ENCODE measurements at places on chromosomes 2 and 18. TPM values are rescaled to one million over a fixed set of nuclear protein-coding genes. Genes with fewer than 3 reads are reported as not detected.
A peak's percentile ranks its signal among the peaks of the same experiment; 100 is the strongest.

ANKRD62 gene
- not detected for total RNA-seq

MPV17 gene
- 66.0 TPM for total RNA-seq

PIAS2 gene
- 21.8 TPM for total RNA-seq

MAPRE3 gene
- total RNA-seq: 14.3 TPM

CHRND gene
- total RNA-seq: not detected

GRB14 gene
- total RNA-seq: 24.3 TPM

UGT1A10 gene
- not detected for total RNA-seq

DNA sequence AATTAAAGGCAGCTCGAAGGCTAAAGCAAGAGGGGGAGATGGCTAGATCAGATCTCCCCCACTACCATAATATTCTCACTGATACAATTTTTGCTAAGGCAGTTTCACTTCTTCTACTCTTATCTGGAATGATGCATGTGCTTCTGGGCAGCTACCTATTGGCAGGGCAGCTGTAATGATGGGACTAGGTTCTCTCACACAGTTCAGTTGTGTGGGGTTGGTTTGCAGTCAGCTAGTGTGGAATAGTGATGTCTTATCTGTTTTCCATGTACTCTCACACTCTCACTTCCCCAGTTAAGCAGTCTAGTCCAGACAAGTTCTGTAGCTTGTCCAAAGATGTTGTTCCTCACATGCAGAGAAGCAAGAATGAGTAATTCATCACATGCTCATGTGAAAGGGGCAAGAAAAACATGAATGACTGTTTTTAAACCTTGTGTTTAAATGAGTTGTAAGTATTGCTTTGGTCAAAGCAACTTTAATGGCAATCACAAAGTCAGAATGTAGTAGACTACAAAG, 836.1 kb downstream of the CBLN2 start:
- no peaks in the 10 kb centered on the region for H3K4me1 ChIP-seq
- H3K27me3 ChIP-seq: no peaks in the 10 kb centered on the region
- no peak overlapping the region for H3K27ac ChIP-seq
- no peak overlapping the region for H3K4me3 ChIP-seq
- no peaks in the 10 kb centered on the region for H3K36me3 ChIP-seq

GRCh38 chr2:138621139-138621538, 119.6 kb downstream of the SPOPL start:
- H3K4me1 ChIP-seq: no peaks in the 10 kb centered on the region
- H3K4me3 ChIP-seq: no peak overlapping the region
- H3K36me3 ChIP-seq: no peaks in the 10 kb centered on the region

GRCh38 chr2:26550276-26551015, 72.5 kb upstream of the OTOF start:
- H3K4me3 ChIP-seq: no peak overlapping the region
- H3K36me3 ChIP-seq: no peaks in the 10 kb centered on the region
- no peaks in the 10 kb centered on the region for H3K4me1 ChIP-seq
- no peak for DNase-seq
- H3K27me3 ChIP-seq: no peaks in the 10 kb centered on the region

- H3K27me3 ChIP-seq: no peaks in the 10 kb centered on the region
- H3K27ac ChIP-seq: no peak overlapping the region
- no peaks in the 10 kb centered on the region for H3K4me1 ChIP-seq
- no peaks in the 10 kb centered on the region for H3K36me3 ChIP-seq
- no peak for DNase-seq
These were observed 457.2 kb upstream of the HS6ST1 start for GRCh38 chr2:128775914-128776285.

GRCh38 chr2:156841321-156841720, 405.1 kb downstream of the GPD2 start:
- DNase-seq: no peak
- no peak overlapping the region for H3K4me3 ChIP-seq
- H3K27ac ChIP-seq: no peak overlapping the region
- H3K4me1 ChIP-seq: no peaks in the 10 kb centered on the region
- H3K27me3 ChIP-seq: no peaks in the 10 kb centered on the region

DNA sequence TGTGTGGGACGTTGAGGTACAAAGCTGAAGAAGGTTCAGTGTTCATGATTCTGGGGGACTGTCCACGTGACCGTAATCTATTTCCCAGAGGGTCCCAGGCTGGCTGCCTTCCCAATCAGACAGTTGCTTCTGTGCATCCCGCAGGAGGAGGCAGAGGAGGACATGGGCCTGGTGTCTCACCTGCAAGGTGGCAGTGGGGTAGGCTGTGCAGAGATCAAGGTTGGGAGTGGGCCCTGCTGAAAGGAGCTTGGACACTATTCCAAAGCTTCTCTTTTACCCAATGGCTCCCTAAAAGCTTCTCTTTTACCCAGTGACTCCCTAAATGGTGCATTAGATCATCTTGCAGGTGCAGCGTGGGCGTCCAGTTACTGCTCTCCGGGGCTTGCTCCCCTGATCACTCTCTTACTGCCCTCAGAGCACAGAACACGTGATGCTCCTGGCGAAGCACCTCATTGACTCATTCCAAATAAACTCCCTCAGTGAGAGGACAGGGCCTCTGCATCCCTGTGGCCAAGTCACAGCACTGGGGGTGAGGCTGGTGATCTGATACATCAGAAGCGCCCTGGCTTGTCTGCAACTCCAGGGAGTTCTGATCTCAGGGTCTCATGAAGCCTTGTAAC, 41.5 kb downstream of the RNF144A start:
- no peaks in the 10 kb centered on the region for H3K27me3 ChIP-seq
- no peak overlapping the region for H3K4me3 ChIP-seq
- DNase-seq: no peak
- H3K4me1 ChIP-seq: no peaks in the 10 kb centered on the region

GRCh38 chr2:229099231-229099630, 171.9 kb downstream of the PID1 start:
- H3K4me3 ChIP-seq: no peak overlapping the region
- H3K27me3 ChIP-seq: no peaks in the 10 kb centered on the region
- no peaks in the 10 kb centered on the region for H3K36me3 ChIP-seq
- DNase-seq: no peak
- H3K4me1 ChIP-seq: peaks cover 6% of the 10 kb centered on the region

DNA sequence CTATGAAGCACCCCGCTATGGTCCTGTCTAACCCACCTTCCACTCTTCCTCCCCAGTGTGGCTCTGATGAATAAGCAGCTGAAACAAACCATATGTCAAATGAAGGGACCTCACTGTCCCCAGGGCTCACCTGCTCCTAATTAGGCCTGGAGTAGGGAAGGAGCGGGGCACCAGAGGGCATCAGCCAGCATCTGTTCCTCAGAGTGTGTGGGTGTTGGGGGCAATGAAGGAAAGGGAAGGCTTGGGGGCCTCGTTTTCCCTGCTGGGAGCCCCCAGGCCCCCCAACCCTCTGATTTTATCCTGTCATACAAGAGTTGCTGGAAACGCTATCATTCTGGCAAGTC, 274.7 kb downstream of the HAUS1 start:
- no peak for DNase-seq
- H3K36me3 ChIP-seq: no peaks in the 10 kb centered on the region
- no peak overlapping the region for H3K27ac ChIP-seq
- H3K27me3 ChIP-seq: no peaks in the 10 kb centered on the region

DNA sequence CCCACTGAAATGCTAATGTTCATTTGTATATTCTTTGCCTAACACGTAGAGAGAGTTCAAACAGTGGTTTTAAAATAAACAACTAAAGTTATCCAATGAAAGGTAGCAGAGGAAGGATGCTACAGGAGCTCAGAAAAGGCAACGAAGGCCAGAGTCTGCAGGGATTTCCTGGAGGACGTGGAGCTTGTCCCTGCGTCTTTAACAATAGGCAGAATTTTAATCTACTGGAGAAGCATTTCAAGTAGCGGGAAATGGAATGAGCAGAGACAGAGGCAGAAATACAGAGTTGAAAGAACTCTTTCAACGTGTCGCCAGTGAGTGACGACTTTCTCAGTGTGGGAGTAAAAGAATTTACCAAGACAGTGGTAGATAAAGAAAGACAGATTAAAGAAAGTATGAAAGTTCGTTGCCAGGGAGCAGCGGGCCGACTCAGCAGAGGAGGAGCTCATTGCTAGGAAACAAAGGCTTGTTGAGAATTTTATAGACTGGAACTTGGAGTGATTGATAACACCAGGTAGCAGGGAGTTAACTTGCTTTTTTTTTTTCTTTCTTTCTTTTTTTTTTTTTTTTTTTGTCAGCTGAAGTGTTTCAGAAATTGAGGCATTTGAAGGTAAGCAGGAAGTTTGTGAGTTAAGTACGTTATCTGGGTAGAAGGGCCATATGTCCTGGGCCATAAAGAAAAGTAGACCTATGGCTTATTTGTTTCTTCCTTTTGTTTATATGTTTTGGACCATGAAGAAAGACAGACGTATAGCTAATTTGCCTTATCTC, 625 bp upstream of the NBAS start:
- H3K36me3 ChIP-seq: no peaks in the 10 kb centered on the region
- no peaks in the 10 kb centered on the region for H3K27me3 ChIP-seq
- H3K4me1 ChIP-seq: peaks cover 12% of the 10 kb centered on the region
- peak overlapping the region; percentile 78 for H3K4me3 ChIP-seq

GRCh38 chr2:190267302-190267701, 52.3 kb downstream of the HIBCH start:
- no peaks in the 10 kb centered on the region for H3K4me1 ChIP-seq
- DNase-seq: no peak
- H3K27me3 ChIP-seq: no peaks in the 10 kb centered on the region
- no peak overlapping the region for H3K4me3 ChIP-seq
- no peaks in the 10 kb centered on the region for H3K36me3 ChIP-seq

- no peak for DNase-seq
- H3K4me3 ChIP-seq: no peak overlapping the region
- no peaks in the 10 kb centered on the region for H3K4me1 ChIP-seq
These were observed 14.1 kb downstream of the MFSD2B start for GRCh38 chr2:24024018-24024417.

DNA sequence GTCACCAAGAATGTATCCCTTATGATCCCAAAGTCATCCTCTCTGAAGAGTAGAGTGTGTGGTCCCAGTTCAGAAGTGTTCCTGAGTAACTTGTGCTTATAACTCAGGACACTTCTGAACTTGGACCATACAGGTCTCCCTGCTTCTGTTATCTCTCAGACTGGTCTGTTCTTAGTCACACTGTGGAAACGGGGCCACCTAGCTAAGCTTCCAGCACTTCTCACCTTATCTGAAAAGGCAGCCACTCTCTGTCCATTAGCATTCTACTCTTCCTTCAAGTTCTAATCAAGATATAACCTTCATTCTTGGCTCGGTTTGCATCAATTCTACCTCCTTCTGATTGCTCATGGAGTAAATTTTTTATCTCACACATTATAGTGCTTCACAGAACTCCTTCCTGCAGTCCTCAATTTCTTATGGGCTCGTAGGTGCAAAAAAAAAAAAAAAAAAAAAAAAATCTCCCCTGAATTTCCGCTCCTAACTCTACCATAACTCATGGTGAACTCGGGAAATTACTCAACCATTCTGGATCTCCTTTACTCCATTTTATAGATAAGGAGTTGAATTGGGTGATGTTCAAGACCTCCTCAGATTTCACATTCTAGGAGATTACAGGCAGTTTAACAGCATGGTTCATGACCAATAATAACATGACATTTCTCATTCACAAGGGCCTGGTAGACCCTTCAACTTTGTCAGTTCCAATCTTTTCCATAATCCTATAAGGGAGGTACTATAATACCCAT, 108.4 kb downstream of the TACR1 start:
- no peaks in the 10 kb centered on the region for H3K27me3 ChIP-seq
- H3K4me1 ChIP-seq: no peaks in the 10 kb centered on the region
- no peak overlapping the region for H3K4me3 ChIP-seq

GRCh38 chr18:1253827-1254226, 349.2 kb downstream of the ADCYAP1 start:
- H3K36me3 ChIP-seq: no peaks in the 10 kb centered on the region
- H3K4me1 ChIP-seq: no peaks in the 10 kb centered on the region
- H3K27ac ChIP-seq: no peak overlapping the region

GRCh38 chr2:98165516-98166071, 78.6 kb downstream of the VWA3B start:
- H3K4me1 ChIP-seq: no peaks in the 10 kb centered on the region
- no peak overlapping the region for H3K4me3 ChIP-seq
- no peaks in the 10 kb centered on the region for H3K27me3 ChIP-seq
- no peaks in the 10 kb centered on the region for H3K36me3 ChIP-seq
- no peak overlapping the region for H3K27ac ChIP-seq
- DNase-seq: no peak

- no peaks in the 10 kb centered on the region for H3K36me3 ChIP-seq
- no peaks in the 10 kb centered on the region for H3K27me3 ChIP-seq
- no peaks in the 10 kb centered on the region for H3K4me1 ChIP-seq
- H3K27ac ChIP-seq: no peak overlapping the region
These were observed 68.7 kb upstream of the XDH start for GRCh38 chr2:31483246-31483645.

DNA sequence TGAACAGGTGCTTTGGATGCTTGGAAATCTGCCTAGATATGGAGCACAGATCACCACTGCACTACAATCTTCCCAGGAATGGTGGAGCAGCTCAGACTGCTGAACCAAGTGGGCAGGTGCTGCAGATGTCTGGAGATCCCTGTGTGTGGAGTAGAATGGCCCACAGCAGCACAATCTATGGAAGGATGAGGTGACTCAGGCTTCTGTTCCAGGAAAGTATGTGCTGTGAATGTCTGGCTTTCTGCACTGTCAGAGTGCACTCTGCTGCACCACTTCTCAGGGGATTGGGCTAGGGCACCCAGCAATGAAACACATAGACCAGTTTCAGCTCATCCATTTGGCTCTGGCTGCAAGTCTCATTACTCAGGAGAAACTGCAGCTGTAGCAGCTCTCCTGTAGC, 865.4 kb upstream of the NXPH2 start:
- no peak overlapping the region for H3K27ac ChIP-seq
- no peaks in the 10 kb centered on the region for H3K36me3 ChIP-seq
- H3K4me3 ChIP-seq: no peak overlapping the region
- no peaks in the 10 kb centered on the region for H3K4me1 ChIP-seq
- no peak for DNase-seq

- no peak overlapping the region for H3K4me3 ChIP-seq
- H3K27ac ChIP-seq: no peak overlapping the region
- DNase-seq: no peak
- no peaks in the 10 kb centered on the region for H3K4me1 ChIP-seq
These were observed 62.7 kb downstream of the ADD2 start for GRCh38 chr2:70705160-70705850.

GRCh38 chr2:215787025-215787424, 226.3 kb downstream of the MREG start:
- no peaks in the 10 kb centered on the region for H3K27me3 ChIP-seq
- H3K36me3 ChIP-seq: no peaks in the 10 kb centered on the region
- H3K4me3 ChIP-seq: no peak overlapping the region
- no peak for DNase-seq
- no peaks in the 10 kb centered on the region for H3K4me1 ChIP-seq

GRCh38 chr18:67285583-67285982, 230.9 kb downstream of the DSEL start:
- no peaks in the 10 kb centered on the region for H3K4me1 ChIP-seq
- H3K4me3 ChIP-seq: no peak overlapping the region
- DNase-seq: no peak
- H3K27ac ChIP-seq: no peak overlapping the region

DNA sequence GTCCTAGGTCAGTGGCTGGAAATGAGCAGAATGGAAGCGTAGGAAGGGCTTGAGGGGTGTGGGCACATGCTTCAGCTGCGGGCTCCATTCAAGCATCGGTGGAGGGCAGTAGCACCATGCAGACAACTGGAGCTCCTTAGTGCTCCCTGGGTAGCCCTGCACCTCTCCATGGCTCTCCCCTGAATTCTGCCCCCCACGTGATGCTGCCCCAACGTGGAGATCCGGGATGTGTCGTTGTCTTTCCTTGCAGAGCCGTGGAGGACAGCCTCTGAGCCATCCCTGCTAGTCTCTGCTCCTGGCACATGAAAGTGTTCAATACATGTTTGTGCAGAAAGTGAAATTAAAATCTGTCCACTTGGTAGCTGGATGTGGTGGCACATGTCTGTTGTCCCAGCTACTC, 94.5 kb downstream of the SH3RF3 start:
- H3K4me3 ChIP-seq: no peak overlapping the region
- H3K27ac ChIP-seq: no peak overlapping the region

GRCh38 chr2:67881816-67882215, 181.0 kb downstream of the C1D start:
- no peaks in the 10 kb centered on the region for H3K36me3 ChIP-seq
- DNase-seq: no peak
- no peak overlapping the region for H3K27ac ChIP-seq
- H3K4me3 ChIP-seq: no peak overlapping the region
- no peaks in the 10 kb centered on the region for H3K27me3 ChIP-seq
